Activated effector memory CD4-positive, alpha-beta T cell treated with Interleukin-2 at 50 U/mL for 16 hours (primary cell): ENCODE measurements at places on chromosomes 4 and X.

DNA sequence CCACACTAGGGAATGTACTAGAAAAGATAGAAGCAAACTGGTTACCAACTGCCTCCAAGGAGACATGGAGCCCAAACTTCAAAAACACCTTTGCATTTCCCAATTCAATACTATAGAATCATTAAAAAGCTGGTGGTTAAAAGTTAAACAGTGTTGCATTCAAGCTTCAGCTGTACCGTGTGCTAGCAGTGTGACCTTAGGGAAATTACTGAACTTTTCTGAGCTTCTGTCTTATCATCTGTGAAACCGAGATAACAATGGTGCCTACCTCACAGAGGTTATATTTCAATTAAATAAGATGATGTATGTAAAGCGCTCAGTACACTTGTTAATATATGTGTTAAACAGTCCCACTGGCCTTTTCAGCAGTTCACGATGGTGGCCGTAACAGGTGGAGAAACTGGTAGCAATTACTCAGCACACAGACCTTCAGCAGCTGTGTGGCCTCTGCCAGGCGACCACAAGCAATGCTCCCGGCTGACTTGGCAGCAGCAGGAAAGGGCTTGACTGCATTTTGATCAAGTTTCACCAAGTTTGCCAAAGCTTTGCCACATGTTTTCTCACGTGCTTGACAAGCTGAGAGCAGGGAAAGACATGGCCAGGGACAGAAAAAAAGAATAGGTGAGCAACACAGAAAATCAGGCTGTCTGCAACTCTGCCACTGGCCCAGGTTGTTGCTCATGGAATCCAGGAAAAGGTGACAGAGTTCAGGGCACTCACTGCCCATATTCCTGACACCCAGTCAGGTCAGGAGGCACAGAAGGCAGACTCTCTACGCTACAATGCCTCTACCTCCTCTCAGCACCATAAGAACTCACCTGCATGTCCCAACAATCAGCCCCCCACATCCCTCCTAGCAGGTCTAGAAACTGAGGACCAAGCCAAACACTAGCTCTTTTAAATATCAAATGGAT is 72.1 kb downstream of the PARM1 start:
- DNase-seq, result no peak

GRCh38 chrX:103716962-103717361 is 6.3 kb downstream of the TMEM31 start:
- DNase-seq, result no peak

GRCh38 chrX:21725496-21725895 is 32.4 kb downstream of the SMPX start:
- no peak for DNase-seq

GRCh38 chrX:147343467-147343866 is 528.9 kb upstream of the CXorf51A start:
- DNase-seq, result no peak
